MM.1S (cell line): ENCODE measurements at places on chromosomes 3 and 15.

DNA sequence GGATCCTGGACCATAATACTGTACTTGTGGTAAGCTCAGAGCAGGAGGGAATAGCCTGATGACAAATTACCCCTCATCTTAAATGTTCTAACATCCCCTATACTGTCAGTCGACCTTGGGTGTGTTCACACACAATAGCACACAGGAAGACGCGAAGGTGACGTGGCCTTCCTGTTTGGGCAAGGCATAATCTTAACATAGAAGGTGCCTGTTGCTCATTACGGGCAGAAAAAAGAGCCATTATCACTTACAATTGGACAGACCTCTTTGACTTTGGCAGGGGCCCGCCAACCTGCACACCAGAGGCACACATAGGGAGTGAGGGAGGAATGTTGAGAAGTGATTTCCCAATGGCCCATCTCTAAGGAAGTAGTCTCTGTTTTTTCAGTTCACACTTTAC is 144.2 kb downstream of the ANO10 start:
- no peaks in the 10 kb centered on the region for H3K27me3 ChIP-seq
- H3K36me3 ChIP-seq = no peaks in the 10 kb centered on the region
- DNase-seq = no peak

DNA sequence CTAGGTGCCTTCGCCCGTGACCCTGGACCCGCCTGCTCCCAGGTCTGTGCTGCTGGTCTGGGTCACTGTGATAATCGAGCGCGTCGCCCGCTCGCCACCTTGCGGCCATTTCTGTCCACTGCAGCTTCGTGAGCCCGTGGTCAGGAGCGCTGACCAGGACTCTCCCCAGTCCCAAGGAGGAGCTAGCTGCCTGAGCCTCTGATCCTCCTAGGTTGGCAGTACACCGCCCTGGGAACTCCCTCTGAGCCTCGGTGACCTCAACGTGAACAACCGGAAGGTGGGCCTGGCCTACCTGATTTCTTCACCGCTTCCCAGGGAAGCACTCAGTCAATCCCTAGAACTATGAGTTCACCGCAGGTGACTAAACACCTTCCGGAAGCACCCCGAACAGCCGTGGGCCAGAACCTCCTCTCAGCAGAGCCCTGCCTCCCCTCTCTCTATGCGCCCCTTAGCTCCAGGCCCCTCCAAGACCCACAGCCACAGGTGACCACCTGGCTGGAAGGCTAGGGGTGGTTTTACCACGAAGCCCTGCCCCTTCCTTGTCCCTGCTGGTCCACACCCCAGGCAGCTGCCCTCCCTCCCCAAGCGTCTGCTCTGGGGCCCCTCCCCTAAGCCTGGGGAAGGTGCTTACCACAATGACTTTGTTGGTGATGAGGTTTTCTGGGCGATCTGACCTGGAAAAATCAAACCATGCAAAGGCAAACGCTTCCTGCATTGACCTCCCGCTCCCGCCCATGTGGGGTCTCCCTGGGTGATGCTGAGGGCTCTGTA is 9.7 kb downstream of the PLA2G4D start:
- no peak overlapping the region for H3K27ac ChIP-seq
- no peaks in the 10 kb centered on the region for H3K4me1 ChIP-seq
- peak; percentile 42 for DNase-seq
- no peaks in the 10 kb centered on the region for H3K27me3 ChIP-seq

DNA sequence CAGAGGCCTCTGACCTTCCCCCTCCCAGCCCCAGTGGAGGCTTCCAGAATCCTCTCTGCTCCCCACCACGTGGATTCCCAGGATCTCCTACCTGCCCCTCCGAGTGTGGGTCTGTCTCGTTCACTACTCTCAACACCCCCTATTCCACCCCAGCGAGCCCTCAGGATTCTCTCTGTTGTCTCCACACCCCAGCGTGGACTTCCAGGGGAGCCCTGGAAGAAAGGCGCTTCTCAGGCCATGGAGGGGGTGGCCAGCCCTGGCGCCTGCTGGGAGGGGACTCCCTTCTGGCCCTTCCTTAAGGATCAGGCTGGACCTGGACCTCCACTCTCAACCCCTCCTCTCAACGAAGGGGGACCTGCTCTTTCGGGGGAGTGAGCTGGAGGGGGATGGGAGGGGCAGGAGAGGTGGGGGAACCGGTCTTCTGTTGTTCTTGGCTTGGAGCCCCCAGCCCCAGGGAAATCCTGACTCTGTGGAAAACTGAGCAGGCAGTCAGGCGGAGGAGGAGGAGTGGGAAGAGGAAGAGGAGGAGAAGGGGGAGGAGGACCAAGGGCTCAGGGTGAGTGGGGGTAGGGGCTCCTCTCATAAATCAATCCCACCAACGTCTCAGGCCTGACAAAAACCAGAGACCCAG is 32.9 kb downstream of the EPHB3 start:
- no peaks in the 10 kb centered on the region for H3K4me1 ChIP-seq
- H3K36me3 ChIP-seq = no peaks in the 10 kb centered on the region
- no peak overlapping the region for H3K27ac ChIP-seq
- no peak overlapping the region for H3K4me3 ChIP-seq
- peaks cover 37% of the 10 kb centered on the region for H3K27me3 ChIP-seq

- no peaks in the 10 kb centered on the region for H3K4me1 ChIP-seq
- H3K4me3 ChIP-seq = no peak overlapping the region
- DNase-seq = no peak
- H3K27ac ChIP-seq = no peak overlapping the region
These were observed 530.7 kb downstream of the EPHB1 start for GRCh38 chr3:135325726-135326235.

DNA sequence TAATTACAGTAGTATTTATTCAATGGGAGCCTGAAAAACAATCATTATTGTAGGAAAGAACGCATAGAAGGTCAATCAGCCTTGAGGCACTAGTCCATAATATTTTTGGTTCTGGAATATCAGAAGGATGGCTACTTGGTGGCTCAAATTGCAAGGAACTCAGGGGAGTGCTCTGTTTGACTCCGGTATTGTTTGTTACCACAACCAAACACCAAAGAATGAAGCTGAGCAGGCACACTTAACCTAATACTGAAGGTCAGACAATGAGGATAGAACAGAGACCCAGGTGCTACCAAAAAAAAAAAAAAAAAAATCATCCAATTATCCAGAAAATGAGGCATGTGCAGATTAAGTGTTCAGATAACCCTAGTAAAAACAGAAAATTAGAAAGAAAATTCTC is 11.1 kb upstream of the SATB1 start:
- H3K36me3 ChIP-seq = no peaks in the 10 kb centered on the region
- no peak for DNase-seq
- H3K4me1 ChIP-seq = no peaks in the 10 kb centered on the region
- no peak overlapping the region for H3K27ac ChIP-seq

DNA sequence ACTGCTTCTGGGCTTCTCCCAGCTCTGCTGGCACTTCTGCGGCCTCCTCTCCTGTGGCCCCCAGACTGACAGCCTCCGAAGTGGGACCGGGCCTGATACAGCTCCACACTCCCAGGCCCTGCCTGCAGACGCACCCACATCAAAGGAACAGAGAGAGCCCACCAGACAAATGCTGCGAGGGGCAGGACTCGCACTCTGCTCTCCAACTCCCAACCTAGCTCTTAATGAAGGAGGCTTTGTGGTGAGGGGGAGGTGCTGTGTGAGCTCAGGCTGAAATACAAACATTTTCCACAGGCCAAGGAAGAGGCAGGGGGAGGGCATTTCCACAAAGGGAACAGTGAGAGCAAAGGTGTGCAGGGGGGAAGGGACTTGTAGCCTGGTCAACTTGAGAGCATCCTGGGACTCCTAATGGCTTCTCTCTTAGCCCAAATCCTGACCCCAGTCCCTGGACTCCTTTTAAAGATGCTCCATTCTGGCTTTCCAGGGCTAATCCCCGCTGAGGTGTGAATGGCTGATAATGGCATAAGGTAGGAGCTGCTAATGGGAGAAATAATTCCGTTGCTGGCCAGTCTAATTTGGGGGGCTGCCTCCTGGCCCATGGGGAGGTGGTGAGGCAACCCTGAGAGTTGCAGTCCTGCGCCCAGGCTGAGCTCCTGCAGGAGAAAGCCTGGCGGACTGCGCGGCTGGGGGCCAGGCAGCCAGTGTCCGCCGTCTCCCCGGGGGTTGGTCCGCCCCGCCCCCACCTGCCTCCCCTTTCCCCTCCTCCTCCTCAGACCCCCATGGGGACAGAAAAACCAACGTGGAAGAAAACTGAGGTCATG is 9.6 kb downstream of the LINGO1 start:
- no peaks in the 10 kb centered on the region for H3K36me3 ChIP-seq
- peaks cover 55% of the 10 kb centered on the region for H3K27me3 ChIP-seq
- DNase-seq = no peak
- no peak overlapping the region for H3K4me3 ChIP-seq
- H3K4me1 ChIP-seq = no peaks in the 10 kb centered on the region

- no peaks in the 10 kb centered on the region for H3K36me3 ChIP-seq
- H3K4me3 ChIP-seq = no peak overlapping the region
- no peak for DNase-seq
- H3K4me1 ChIP-seq = 0 out of 2 replicates have a peak, but pooled peaks cover 3% of the 10 kb centered on the region
- 0 out of 2 replicates have a peak, but pooled peaks cover 2% of the 10 kb centered on the region for H3K27me3 ChIP-seq
These were observed 7.5 kb upstream of the MAN2A2 start for GRCh38 chr15:90895571-90896117.

DNA sequence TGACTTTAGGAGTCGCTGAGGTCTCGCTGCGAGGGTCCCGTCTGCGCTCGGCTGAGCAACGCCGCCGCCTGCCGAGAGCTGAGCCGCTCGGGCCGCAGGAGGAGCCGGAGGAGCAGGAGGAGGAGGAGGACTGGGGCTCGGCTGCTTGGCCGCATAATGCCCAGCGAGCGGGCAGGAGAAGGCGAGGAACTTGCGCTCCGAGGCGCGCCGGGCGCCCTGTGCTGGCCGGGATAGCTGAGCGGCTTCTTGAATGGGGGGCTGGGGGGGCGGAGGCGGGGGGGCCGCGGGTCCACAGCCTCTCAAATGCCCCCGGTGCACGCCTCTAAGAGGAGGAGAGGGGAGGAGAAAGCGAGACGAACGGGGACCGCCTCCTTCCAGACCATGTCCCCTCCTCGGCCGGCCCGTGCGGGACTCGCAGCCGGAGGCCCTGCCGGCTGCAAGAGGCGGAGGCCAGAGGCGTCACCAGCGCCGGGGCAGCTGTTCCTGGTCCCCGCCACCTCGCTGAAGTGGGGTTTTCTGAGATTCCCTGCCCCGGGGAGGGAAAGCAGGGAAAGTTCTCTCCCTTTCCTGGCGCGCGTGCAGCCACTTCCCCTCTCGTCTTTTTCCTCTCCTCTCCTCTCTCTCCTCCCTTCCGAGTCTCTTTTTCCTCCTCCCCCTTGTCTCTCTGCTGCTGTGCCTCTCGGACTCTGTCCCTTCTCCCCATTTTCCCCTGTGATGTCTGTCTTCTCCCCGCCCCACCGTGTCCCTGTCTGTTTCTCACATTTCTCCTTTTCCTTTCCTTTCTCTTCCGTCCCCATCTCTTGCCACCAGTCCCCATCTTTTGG is at the start of gene ADAMTS9:
TSS of gene ADAMTS9 (minus strand) at position 220 of the 824 bp plus-strand sequence. CDS start 343 bp downstream, outside the sequence.
- H3K4me3 ChIP-seq = peak within 1 kb of the TSS; percentile 39
- H3K27ac ChIP-seq = no peak within 1 kb of the TSS
- H3K36me3 ChIP-seq = no peaks in the 10 kb centered on the region
- H3K27me3 ChIP-seq = 0 out of 2 replicates have a peak, but pooled peaks cover 4% of the 10 kb centered on the region

DNA sequence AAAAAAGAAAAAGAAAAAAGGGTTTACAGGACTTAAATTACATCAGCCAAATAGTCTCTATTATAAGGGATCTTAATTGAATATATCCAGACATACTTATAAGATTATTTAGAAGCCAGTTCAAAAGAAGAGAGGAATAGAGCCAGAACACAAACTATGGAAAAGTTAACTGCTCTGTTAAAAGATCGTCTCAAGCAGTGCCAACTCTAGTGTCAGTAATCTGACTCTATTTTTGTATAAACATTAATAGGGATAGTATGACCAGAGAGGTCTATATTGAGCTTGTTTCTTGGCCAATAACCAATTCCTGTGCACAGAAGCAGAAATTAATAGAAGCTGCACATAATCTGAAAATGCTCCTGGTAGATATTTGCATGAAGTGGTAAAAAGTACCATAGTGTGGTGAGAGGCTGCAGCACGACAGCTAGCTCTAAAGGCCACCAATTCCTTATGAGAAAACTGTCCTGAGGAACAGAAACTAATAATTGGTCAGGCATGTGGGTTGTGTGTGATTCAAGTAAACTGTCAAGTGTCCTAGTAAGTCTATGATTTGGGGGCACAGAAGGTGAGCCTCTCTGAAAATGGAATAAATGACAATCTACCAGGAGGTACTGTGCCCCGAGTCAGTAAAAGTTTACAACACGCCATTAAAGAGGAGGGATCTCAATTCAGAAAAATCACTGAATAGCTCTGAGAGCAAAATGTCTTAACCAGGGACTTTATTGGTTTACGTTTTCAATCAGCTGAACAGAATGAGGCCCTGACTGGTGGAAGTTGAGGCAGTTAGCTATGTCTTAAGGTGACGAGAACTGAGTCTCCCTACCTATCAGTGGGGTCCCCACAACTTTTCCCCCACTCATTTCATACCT is 51.5 kb upstream of the NANOGP8 start:
- H3K4me3 ChIP-seq = no peak overlapping the region
- peaks cover 7% of the 10 kb centered on the region; the same call in 1 of the 2 replicates for H3K4me1 ChIP-seq
- no peaks in the 10 kb centered on the region for H3K27me3 ChIP-seq
- H3K27ac ChIP-seq = no peak overlapping the region
- DNase-seq = peak; percentile 27

- no peaks in the 10 kb centered on the region for H3K27me3 ChIP-seq
- H3K4me3 ChIP-seq = no peak overlapping the region
- H3K27ac ChIP-seq = no peak overlapping the region
These were observed 47.9 kb downstream of the IGSF11 start for GRCh38 chr3:118986734-118987133.

DNA sequence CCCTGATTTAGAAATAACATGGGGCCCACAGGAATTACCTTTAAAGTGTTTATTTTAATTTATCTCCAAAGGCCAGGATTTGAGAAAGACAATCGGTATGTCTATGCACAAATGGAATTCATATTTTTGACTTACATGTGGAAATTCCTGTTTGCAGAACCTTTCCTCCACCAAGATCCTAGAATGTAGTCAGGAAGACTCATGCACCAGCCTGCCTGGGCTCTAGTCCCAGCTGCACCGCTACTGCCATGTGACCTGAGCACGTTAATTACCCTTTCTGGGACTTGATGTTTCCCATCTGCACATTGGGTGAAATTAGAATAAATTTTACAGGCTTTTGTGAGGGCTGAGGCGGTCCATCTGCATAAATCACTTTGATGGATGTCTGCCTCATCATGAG is 194.2 kb downstream of the ATP10A start:
- no peaks in the 10 kb centered on the region for H3K4me1 ChIP-seq
- H3K27ac ChIP-seq = no peak overlapping the region
- H3K27me3 ChIP-seq = no peaks in the 10 kb centered on the region
- H3K4me3 ChIP-seq = no peak overlapping the region

DNA sequence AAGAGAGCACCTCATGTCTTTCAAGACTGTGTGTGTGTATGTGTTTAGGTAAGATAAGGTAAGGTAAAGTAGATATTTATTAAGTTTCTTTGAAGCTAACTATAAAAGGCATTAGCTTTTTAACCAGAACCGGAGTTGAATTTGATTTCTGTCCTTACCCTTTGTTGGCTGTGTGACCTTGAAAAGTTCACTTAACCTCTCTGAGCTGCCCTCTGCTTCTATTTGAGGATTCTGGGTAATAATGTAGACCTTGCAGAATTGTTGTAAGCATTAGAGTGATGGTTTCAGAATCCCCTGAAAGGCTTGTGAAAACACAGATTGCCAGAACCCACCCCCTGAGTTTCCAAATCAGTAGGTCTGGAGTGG is 21.6 kb upstream of the SACM1L start:
- H3K27ac ChIP-seq = no peak overlapping the region
- H3K4me3 ChIP-seq = no peak overlapping the region
- no peak for DNase-seq
